Glutamatergic neuron (in vitro differentiated cells): ENCODE measurements at places on chromosomes 2 and 18.

DNA sequence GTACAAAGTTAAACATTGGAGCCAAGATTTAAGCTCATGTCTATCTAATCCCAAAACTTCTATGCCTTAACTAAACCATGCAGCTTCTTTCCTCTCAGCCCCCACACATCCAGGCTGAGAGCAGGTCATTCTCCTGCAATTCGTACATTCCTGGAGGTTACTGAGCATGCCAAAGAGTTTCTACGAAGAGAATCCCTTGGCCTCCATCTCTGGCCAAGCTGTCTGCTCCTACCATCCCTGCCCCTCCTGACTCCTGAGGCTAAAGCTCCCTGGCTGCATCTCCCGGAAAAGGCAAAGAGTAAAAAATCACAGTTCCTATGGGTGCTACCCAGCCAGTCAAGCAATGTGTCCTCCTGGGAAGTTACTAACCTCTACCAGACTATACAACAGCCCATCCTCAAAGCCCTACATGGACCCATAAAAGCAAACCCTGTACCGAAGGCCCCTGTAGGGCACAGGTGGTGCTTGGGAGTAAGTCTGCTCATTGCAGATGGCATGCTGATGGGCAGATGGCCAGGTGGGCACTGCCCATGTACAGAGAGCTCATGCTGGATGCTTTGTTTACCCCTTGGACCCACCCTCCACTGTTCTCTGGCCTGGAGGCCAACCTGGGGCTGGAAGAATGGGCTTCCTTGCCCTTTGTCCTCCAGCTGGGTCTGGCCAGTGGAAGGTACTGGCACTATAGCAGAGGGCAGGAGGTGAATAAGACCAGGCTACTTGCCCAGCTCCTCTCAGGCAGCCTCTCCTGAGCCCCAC lies 99.5 kb downstream of the TTC32 start:
- no peak for DNase-seq

DNA sequence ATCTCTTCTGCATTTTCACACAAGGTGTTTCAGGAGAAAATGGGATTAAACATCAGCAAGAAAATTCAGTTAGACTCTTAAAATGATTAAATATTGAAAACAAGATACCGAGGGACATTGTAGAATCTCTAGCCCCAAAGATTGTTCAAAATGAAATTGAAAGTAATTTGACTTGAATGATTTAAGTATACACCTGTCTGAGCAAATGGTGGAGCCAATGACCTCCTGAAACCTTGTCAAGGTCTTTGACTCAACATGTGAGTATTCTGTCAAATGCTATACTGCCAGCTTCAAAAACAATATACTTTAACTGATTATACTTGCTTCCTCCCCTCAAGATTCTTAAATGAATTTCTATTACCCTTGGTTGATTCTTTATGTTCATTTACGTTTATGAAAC lies 411.0 kb downstream of the DCC start:
- no peak for DNase-seq

DNA sequence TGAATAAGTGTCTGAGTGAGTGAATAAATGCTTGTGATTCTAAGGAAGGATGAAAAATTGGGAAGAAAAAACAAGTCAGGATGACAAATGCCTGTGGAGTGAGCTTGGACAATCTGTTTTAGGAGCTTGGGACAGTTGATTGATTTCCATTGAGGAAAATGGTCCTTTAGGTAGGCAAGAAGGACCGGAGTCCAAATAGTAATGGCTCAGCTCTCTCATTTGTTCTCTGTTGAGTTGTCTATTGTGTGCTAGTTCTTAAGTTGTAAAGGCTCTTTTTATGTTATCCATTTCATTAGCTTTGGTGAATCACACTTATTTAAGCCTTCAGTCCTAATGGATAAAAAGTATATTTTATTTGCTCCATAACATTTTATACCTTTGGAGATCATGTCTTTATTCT lies 31.9 kb downstream of the FAM171B start:
- DNase-seq, result no peak

DNA sequence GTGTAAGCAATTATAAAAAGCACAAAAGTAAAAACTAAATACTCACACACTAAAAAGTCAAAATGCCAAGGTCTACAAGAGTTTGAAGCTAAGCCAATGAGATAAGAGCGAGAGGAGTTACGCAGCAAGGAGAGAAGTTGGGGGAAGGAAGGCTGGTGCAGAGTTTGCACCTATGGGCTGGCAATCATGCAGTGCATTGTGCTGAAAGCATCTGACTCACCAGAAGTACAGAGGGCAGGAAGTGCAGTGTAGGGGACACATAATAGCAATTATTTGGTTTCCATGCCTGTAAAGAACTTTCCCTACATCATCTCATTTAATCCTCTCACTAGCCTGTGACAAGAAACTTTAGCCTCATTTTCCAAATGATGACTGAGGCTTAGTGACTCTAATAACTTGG lies 142.7 kb upstream of the KYNU start:
- no peak for DNase-seq

GRCh38 chr2:60612033-60612432 lies 58.6 kb upstream of the BCL11A start:
- DNase-seq, result no peak

- peak; percentile 72 for DNase-seq
Observed at GRCh38 chr2:215983581-215984351, 29.6 kb downstream of the MREG start.

DNA sequence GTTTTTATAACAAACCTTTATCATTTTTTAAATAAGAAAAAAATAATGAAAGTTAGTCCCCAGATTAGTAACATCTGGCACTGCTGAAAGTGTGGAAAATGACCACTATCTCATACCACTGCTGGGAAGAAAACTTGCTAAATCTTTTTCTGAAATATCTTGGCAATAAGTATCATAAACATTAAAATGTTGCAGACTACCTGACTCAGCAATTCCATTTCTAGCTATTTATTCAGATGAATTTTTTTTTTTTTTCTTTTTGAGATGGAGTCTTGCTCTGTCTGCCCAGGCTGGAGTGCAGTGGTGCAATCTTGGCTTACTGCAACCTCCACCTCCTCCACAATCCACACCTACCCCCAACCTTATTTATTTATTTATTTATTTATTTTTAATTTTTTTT lies 35.3 kb upstream of the SOS1 start:
- no peak for DNase-seq

DNA sequence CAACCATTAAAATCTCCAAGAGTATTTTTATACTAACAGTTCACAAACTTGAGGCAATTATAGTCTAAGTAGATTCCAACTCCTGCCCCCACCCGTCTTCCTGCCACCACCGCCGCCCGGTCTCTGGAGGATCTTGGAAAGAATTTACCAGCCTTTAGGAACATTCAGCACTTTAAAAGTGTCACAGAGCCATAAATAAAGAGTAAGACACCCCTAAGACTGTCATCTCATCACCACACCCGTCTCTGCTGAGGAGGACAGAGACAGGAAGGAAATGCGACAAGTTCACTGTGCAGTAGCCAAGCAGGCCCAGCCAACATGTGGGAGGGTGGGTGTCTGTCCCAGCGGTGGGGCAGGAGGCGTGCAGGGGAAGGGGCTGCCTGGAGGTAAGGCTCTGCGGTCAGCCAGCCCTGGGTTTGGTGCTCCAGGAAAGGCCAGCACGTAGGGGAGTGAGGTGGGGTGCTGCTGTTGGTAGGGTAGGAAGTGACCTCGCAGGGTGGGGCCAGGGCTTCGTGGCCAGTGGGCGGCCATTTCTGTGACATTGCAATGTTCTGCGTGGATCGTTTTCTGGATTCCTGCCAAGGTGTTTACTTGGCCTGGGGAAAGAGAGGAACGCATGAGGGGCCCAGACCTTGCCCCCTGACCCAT lies 111.6 kb downstream of the FAM210A start:
- no peak for DNase-seq

- DNase-seq, result no peak
Observed at GRCh38 chr2:233519787-233520611, 46.6 kb downstream of the USP40 start.

DNA sequence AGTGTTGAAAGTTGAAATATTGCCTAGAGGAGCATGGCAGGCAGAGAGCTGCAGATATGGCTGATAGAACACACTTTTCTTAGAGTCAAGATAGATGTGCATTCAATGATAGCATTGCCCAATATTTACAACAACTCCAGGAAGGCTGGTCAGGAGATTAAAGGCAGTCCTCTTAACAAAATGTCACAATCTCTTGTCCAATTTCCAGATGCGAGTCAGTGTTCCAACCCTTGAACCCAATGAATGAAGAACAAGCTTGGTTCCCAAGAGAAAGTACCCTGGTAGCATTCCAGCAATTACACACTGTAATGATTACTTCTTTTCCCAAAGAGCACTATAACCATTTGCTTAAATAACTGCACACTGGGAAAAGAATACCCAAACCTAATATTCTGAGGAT lies 839.4 kb upstream of the VRK2 start:
- DNase-seq, result no peak

GRCh38 chr2:140359056-140359771 lies 1579.0 kb upstream of the NXPH2 start:
- no peak for DNase-seq

DNA sequence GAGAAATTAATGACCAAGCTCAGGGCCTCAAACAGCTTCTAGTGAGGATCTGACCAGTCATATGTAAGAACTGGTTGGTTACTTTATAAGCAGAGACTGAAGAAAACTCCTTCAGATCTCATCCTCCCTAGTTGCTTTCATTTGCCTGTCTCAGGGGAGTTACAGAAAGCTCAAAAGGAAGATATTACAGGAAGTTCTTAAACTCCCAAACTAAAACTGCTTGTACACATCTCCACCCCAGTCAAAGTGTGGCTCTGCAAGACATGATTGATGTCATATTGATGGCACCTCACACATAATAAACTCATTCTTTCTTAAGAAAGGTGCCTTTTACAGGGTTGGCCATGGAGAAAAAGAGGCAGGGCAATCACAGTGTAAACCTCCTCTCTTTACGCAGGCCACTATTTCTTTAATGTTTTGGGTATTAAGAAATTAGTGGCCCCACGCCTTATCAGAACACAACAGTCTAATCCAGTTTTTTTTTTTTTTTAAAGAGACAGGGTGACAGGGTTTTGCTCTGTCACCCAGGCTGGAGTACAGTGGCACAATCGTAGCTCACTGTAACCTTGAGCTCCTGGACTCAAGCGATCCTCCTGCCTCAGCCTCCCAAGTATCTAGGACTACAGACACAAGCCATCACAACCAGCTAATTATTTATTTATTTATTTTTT lies 62.6 kb upstream of the STK17B start:
- DNase-seq, result no peak

DNA sequence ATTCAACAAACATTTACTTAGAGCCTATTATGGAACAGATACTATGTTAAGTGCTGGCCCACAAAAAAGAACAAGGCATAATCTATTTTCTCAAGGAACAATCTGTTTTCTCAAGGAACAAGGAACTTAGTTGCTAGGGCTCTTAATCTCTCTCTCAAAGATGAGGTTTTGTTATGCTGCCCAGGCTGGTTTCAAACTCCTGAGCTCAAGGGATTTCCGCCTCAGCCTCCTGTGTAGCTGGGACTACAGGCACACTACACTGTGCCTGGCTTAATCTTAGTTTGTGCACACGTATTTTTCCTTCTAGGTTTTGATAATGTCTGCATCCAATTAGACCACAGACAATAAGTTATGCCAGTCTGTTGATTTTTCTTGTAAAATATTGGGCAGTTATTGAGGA lies 89.5 kb downstream of the PTH2R start:
- DNase-seq, result no peak

GRCh38 chr2:33238111-33238510 lies 238.3 kb upstream of the RASGRP3 start:
- DNase-seq, result no peak

GRCh38 chr2:219684721-219685689 lies 57.6 kb downstream of the SLC4A3 start:
- no peak for DNase-seq
